Stimulated activated CD8-positive, alpha-beta memory T cell treated with anti-CD3 and anti-CD28 coated beads, Interleukin-4, amount 100 ng/mL, for 1 hour (primary cell): ENCODE measurements at places on chromosomes 5 and 9.

GRCh38 chr5:6914347-6914746, 201.1 kb downstream of the TENT4A start:
- no peak for DNase-seq

DNA sequence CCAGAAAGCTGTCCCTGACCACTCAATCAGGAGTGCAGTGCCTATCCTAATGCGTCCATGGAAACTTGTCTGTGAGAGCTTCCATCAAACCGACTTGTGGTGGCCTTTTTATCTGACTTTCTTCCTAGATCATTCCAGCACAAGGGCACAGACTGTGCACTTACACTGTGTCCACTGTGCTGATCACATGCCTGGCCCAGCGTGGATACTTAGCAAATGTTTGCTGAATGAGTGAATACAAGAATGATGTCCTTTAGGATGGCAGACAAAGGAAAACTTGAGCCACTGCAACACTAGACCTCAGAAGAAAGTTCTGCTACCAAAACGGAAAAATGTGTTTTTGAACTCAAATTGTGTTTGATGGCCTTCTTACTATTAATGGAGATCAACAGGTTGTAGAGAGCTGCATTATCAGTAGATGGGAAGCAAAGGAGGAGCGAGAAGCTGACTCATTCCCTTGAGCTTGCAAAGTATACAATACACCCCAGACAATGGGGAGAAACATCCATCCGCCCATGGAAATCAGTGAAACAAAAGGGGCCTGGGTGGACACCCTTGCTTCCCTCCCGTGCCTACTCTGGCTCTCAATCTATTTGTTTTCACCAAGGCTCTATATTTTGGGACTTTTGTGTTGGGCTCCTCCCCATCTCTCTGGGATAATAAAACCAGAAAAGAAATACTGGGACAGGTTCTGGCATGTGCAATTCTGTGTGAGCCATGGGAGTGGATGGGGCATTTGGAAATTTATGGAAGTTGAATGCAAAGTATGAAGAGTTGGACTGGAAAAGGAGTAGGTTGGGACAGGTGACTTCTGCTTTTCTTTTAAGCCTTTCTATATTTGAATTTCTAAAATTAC, 76.2 kb upstream of the ZFAND5 start:
- DNase-seq, result no peak

DNA sequence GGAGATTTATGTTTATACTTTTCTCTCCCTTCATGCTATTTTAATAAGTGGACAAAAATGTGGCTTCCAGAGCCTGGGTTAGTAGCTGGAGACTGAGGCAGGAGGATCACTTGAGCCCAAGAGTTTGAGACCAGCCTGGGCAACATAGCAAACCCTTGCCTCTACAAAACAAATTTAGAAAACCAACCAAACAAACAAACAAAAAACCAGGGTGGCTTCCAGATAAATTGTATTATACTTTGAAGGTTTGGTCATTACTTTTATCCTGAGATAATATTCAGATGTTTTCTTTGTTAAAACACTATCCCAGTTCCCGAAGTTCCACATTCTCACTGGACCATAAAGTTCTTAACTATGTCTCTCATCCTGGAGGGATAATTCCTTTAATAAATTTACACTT, 46.0 kb downstream of the ALDH1A1 start:
- no peak for DNase-seq

- no peak for DNase-seq
These were observed 44.0 kb downstream of the ROR2 start for GRCh38 chr9:91905991-91906469.

DNA sequence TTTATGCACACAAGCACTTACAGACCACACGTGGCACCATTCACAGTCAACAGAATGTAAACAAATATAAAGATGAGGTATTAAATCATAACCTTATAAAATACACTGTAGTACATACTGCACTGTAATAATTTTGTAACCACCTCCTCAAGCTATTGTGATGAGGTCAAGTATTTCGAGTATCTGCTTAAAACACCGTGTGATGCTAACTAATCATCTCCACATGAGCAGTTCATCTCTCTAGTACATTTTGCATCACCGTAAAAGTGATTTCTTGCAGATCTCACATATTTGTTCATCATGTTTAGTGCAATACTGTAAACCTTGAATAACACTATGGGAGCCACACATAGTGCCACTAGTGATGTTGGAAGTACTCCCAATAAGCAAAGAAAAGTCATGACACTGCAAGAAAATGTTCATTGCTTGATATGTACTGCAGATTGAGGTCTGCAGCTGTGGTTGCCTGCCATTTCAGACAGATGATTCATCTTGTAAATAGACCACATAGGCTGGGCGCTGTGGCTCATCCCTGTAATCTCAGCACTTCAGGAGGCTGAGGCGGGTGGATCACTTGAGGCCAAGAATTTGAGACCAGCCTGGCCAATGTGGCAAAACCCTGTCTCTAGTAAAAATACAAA, 44.3 kb downstream of the FOXB2 start:
- DNase-seq, result no peak

- DNase-seq, result no peak
These were observed 112.8 kb downstream of the MVB12B start for GRCh38 chr9:126439402-126439765.

GRCh38 chr9:131747352-131747751, 7.5 kb upstream of the RAPGEF1 start:
- DNase-seq, result no peak

- no peak for DNase-seq
These were observed 150.3 kb downstream of the RASEF start for GRCh38 chr9:82912645-82913044.

- DNase-seq, result no peak
These were observed 35.1 kb downstream of the B4GALT1 start for GRCh38 chr9:33131790-33132772.

GRCh38 chr5:176606032-176606431, 3.9 kb downstream of the GPRIN1 start:
- no peak for DNase-seq

- DNase-seq, result no peak
These were observed 2.7 kb downstream of the HSPB3 start for GRCh38 chr5:54458221-54458620.

- no peak for DNase-seq
These were observed 58.8 kb downstream of the CAAP1 start for GRCh38 chr9:26833792-26834191.

DNA sequence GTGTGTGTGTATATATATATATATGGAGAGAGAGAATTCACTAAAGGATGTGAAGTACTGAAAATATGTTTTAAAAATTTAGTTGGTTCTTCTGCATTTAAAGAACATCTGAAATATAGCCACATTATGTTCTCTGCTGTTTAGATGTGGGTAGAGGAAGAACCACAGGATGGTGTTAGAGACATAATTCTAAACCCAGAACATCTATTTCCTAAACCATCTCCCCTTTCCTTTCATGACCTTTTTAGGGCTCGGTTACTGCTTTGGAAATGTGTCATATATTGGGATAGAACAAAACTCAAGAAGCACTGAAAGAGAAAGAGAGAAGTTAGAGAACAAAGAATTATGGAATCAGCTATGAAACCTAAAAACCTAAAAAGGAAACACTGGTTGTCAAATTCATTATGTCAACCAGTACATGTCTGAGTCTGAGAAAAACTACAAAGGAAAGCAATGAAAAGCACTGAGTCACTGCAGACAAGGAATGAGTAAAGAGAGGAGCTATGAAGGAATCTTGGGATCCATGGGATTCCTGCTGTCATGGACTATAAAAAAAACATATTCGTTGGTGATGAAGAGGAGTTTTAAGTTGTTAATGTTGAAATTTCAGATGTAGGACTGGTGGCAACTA, 28.4 kb downstream of the SLC12A2 start:
- no peak for DNase-seq

GRCh38 chr5:81021951-81022687, 62.0 kb downstream of the RASGRF2 start:
- no peak for DNase-seq

- no peak for DNase-seq
These were observed 58.0 kb upstream of the UBAC1 start for GRCh38 chr9:136019041-136019680.

- no peak for DNase-seq
These were observed 13.7 kb downstream of the SMC2 start for GRCh38 chr9:104107799-104108198.

DNA sequence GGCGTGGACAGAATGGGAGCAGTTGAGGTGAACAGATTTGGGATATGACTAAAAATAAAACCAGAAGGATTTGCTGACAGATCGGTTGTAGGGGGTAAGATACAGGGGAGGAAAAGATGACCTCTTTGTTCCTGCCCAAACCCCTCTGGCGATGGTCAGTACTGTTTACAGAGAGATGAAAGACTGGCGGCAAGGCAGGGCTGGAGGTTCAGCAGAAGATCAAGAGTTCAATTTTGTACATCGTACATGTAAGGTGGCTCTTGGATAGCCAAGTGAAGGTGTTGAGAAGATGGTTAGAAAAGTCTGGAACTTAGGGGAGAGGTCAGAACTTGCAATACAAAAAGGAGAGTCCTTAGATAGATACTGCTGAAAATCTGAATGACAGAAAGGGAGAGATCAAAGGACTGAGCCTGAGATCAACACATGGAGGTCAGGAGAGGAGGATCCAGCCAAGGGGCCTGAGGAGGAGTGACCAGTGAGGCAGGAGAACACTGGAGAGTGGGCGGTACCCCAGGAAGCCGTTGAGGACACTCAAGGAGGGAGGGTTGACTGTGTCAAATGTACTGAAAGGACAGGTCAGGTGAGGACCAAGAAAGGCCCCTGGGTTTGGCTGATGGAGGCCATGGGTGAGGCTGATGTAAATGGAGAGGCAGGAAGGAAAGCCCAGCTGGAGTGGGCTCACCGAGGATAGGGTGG, 7.1 kb downstream of the IL4 start:
- no peak for DNase-seq

- no peak for DNase-seq
These were observed 72.1 kb downstream of the LRSAM1 start for GRCh38 chr9:127523312-127523851.

DNA sequence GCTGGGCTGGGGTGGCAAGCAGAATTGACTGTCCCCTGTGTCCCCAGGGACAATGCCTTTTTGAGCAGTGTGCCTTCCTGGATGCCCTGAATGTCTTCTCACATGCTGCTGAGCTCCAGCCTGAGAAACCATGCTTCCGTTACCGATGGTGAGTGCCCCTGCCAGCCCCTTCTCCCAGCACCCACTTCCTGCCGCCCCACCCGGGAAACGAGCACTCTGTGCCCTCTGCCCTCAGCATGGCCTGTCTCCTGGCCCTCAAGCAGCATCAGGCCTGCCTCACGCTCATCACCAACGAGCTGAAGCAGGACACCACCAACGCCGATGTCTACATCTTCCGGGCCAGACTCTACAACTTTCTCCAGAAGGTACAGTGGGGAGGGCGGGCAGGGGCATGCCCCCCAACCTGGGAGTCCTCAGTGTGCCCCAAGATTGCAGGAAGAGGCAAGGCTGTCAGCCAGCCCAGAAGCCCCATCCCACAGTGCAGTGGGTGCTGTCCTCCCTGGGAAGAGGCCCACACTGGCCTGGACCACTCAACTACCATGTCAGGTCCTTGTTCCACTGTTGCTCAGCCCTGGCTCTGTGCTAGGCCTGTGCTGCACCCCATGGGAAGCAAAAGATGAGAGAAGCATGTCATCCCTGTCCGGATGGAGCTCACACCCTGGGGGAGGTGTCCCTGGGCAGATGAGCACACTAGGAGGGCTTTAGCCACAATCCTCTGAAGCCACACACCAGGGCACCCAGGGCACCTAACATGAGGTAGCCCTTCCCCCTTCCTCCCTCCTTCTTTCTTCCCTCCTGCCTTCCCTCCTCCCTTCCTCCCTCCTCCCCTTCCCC, 4.4 kb downstream of the TTC16 start:
- DNase-seq, result no peak

DNA sequence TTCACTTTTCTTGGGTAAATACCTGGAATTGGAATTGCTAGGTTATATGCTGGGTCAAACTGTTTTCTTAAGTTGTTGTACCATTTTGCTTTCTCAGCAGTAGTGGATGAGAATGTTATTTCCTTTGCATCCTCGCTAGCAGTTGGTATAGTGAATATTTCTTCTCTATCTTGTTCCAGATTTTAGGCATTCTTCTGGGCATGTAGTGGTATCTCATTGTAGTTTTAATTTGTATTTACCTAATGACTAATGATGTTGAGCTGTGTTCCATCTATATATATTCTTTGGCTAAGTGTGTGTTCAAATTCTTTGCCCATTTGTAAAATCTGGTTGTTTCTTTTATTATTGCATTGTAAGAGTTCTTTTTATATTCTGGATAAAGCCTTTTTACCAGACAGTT, 333.3 kb downstream of the MAT2B start:
- no peak for DNase-seq

GRCh38 chr9:4803670-4804530, 11.2 kb downstream of the RCL1 start:
- DNase-seq, result no peak

DNA sequence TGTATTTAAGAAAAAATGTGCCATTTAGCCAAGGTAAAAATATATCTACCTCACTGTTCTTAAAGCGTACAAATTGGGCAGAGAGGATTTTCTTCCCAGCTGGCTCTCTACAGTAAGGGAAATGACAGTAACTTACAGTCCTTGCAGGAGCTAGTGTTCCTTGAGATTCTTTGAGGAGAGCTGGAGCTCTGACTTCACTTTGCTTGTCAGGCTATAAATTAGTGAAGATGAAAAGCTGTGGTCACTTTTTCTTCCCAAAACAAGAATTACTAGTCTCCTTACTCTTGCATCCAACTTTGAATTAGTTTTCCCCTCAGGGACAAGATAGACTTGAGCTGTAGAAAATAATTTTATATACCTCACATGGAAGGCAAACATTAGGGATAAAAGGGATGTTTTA, 129.9 kb downstream of the ZSWIM6 start:
- no peak for DNase-seq

- DNase-seq, result no peak
These were observed 1.9 kb upstream of the GFI1B start for GRCh38 chr9:132976571-132976970.

DNA sequence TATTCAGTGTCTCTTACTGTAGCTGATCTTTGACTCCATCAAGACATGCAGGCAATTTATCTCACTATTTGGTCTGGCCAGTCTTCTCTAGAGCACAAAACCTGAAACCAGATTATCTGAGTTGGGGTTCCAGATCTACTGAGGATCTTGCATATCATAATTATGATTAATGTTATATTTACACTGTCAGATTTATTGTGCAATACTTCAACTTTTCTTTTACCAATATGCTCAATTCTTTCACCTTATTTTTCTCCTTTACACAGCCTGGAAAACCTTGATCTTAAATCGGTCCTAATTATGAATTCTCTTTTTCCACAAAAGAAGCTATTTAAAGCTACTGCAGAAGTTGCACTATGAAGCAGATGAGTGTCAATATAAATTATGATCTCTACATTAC, 140.1 kb downstream of the ST8SIA4 start:
- DNase-seq, result no peak

DNA sequence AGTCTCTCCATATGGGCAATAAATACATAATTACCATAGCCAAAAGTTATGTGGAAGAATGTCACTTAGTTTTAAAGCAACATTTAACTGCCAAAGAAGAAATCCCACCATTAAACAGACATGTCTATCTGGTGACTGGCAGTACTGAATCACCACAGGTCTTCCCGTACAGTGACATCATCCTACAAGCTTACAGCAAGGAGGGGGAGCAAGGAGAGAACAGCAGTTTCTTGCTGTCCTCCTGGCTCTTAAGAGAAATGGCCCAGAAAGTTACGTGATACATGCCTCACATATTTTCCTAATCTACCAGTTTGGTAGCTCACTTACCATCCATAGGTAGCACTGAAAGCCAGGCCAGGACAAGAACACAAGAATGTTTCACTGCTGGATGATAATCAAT, 671.0 kb downstream of the DMRTA1 start:
- no peak for DNase-seq
